NCI-H226 (cell line): ENCODE measurements at places on chromosomes 2 and 18.
A peak's percentile ranks its signal among the peaks of the same experiment; 100 is the strongest.

DNA sequence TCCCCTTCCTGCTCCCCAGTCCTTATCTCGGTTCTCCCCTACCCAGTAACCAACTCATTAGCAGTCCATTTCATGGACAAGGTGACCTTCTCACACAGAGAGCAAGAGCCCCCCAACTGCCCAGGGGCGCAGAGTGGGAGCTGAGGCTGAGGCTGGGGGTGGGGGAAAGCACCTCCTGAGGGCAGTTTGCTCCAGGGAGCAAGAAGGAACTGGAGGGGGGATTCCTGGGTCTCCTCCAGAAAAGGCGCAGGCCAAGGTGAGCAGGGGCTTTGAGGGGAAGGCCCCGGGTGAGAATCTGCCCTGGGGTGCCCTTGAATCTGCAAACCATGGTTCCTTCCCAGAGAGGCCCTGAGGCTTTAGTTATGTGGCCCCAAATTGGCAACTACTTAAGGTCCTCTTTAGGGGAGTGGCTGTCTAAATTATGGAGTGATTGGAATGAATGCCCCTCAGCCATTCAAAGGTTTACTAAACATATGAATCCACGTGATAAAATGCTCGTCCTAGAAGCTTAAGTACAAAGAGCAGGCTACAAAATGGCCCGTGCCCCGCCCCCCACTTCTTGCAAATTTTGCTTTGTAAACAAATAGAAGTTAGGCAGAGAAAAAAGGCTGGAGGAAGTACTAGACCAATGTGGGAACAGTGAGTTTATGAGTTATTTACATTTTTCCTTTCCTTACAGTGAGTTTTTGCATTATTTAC lies 123.5 kb upstream of the HS6ST1 start:
- DNase-seq, result no peak

DNA sequence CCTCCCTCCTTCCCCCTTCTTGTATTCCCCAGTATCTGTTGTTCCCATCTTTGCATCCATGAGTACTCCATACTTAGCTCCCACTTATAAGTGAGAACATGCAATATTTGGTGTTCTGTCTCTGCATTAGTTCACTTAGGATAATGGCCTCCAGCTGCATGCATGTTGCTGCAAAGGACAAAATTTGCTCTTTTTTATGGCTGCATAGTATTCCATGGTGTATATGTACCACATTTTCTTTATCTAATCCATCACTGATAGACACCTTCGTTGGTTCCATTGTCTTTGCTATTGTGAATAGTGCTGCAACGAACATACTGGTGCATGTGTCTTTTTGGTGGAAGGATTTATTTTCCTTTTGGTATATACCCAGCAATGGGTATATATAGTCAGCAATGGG lies 47.4 kb downstream of the VIT start:
- no peak for DNase-seq

DNA sequence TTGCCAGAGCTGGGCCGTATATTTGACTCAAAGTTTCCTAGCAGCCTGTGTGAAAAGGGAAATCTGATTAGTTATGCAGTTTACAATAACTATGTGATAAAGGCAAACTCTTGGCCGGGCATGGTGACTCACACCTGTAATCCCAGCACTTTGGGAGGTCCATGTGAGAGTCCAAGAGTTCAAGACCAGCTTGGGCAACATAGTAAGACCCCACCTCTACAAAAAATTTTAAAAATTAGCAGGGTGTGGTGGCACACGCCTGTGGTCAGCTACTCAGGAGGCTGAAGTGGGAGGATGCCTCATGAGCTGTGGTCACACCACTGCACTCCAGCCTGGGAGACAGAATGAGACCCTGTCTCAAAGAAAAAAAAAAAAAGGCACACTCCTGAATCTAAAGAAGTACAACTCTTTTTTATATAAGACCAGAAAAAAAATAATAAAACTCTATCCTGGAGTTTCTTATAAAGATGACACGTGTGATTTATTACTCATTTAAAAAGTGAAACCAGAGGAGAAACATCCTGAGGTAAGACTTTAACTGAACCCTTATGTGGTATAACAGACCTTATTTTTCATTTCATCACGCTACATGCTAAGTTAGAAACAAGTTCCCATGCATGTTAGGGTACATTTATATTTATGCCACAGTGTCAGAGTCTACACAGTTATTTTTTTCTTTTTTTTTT lies 32.6 kb upstream of the KCMF1 start:
- DNase-seq, result peak; percentile 59

- DNase-seq, result no peak
These were observed 194.2 kb downstream of the RIT2 start for GRCh38 chr18:42921226-42921737.

DNA sequence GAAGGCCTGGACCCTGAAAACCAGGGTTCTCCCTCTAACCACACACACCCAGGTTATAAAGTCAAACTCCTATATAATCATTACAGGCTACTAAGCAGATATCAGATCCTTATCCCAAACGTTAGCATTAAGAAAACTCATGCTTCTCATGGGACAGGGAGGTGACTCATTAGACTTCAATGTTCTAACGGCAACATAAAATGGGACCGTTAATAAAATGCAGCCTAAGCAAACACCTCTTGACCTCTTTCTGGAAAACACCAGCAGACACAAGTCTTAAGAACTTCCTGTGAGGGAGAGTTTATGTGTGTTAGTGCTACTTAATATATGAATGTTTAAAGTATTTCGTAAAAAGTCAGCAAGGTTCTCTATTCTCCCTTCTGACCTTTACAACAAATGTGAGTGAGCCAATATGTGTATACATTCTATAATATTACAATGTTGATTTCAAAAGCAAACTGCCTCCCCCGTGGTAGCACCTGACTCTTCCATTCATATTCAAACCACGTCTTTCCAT lies 31.7 kb downstream of the LPIN2 start:
- peak; percentile 39 for DNase-seq

DNA sequence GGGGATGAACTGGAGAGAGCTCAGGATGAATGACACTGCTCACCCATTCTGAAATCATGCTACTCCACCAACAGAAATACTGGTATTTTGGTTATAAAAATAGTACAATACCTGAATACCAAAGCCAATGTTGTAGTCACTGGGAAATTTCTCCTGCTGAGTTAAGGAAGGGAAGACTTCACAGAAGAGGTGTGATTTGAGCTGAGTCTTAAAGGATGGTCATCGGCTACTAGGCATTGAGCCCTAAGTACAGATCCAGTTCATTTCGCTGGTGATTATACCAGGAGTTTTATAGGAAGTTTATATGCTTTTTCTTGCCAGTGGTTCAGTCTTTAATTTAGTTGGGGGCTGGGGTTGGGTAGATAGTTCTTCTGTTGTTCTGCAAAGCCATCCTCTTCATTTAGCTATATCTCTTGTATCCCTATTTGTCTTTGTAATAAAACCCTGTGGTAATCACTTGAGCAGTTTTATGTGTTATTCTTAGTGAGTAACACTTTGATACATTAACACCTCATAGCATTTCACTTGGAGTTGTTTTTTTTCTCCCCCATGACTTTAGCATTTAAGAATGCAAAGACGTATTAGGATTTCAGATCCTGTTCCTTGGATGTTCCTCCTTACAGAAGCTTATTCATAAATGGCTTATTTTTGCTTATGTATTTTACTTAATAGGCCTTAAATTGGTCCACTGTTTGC lies 239.9 kb upstream of the FOSL2 start:
- peak; percentile 53 for DNase-seq

DNA sequence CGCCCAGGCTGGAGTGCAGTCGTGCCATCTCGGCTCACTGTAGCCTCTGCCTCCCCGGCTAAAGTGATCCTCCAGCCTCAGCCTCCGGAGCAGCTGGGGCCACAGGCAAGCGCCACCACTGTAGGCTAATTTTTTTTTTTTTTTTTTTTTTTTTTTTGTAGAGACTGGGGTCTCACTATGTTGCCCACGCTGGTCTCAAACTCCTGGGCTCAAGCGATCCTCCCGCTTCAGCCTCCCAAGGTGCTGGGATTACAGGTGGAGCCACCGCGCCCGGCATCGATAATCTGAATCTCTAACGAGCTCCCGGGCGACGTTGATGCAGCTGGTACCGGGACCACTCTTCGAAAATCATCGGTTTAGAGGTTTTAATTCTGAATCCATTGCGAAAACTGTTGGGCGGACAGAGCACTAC lies 520 bp upstream of the CYP20A1 start:
- DNase-seq, result no peak

DNA sequence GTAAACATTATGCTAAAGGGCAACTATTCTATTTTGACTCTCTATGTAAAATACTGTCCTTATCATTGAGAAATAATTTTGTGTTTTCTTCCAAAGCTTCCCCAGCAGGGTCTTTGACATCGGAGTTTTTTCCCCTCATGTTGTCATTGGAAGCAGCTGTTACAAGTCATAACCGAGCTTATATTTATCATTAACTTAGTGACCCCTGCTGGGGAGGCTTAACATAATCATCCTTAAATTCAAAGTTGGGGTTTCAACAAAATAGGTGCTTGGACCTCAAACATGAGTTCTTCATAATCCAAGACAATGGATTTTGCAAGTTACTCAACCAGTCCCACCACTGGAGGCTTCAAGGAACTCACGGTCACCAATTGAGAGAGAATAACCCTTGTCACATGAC lies 330.9 kb downstream of the DCC start:
- DNase-seq, result no peak

DNA sequence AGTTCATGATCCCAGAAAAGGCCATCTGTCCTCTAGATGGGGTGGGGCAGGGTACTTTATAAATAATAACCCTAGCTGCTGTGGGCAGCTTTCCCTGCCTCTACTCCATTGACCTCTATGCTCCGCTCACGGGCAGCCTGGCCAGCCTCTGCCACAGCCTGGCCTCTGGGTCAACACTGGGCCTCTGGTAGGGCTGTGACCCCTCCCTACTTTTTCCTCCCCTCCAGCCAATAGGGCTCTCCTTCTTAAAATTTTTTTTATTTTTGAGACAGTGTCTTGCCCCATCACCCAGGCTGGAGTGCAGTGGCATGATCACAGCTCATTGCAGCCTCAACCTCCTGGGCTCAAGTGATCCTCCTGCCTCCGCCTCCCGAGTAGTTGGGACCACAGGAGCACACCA lies 4.1 kb upstream of the GAREM2 start:
- no peak for DNase-seq

- DNase-seq, result no peak
These were observed 133.4 kb downstream of the ATAD2B start for GRCh38 chr2:23793476-23793875.

- no peak for DNase-seq
These were observed 13.9 kb upstream of the ATP6V1B1 start for GRCh38 chr2:70921839-70922234.

DNA sequence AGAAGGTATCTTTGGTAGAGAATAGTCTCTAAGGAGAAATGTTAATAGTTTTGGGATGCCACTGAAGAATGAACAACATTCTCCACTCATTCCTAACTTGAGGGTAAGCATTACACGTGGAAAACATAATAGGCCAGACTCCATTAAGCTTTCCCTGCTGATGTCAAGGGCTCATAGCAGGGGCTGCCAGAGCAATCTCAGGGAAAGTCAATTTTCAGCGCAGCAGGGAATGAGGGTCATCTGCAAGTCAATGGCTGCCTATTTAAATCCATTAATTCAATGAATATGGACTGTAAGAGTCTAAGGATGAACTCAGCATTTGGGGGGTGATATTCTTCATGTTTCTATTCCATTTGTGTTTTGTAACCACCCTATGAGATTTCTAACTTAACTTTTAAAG lies 144.2 kb upstream of the ARL4C start:
- no peak for DNase-seq

DNA sequence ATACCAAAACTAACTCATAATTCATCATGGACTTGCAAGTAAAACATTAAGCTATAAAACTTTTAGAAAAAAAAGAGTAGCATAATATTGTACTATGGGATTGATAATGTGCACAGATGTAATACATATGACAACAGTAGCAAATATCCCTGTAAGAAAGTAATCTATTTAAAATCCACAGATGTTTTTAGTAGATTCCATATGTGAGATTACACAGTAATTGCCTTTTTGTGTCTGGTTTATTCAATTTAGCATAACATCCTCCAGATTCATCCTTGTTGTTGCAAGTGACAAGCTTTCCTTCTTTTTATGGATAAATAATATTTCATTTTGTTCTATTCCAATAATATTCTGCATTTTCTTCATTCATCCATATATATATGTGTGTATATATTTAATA lies 278.2 kb upstream of the LRRTM4 start:
- no peak for DNase-seq

DNA sequence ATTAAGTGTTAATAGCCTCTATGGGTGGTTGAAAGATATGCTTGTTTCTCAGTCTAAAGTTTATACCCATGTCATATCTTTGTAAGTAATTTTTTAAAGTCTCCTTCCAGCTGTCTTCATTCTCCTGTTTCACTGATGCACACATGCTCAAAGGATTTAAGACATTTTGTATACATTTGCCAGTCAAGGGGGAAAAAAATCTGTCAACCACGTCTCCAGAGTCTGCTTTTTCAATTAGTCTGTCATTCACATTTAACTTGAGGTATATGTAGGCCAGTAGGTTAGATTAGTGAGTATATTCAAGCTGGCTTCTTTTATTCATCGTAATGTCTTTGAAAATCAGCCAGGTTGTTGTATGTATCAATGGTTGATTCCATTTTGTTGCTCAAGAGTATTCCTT lies 193.5 kb downstream of the MCFD2 start:
- no peak for DNase-seq

DNA sequence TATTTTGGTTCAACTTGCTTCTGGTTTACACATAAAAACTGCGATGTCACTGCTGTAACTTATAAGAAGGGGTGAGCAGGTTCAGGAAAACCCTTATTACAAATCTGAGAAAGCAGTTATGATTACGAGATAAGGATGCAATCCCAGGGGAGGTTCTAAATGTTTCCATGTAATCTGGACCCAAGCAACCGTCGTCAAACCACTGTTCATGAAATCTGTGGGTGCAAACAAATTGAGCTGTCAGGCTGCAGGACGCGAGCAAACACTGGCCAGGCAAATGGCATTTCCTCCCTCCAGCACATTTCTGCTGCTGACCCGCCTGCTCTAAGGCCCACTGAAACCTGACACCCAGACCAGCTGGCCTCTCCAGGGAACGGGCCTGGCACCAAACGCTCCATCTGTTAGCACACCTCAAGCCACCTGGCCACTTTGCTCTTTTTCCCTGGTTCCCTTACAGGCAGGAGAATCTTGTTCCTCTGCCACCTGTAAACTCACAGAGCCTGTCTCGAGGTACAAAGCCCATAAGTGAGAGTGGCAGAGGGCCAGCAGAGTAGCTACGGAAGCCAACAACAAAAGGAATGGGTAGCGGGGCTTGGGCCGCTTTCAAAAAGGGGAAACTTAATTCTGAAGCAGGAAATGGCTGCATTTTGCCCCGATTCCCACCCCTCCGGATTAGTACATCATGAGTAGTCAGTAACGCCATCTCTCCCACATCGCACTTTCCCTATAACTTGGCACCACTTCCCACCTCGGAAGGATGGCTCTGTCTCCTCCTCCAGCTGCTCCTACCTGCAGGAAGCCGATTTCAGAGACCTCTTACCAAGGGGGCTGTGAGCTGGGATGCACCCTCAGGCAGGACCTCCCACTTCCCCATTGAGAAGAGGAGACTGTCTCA lies 26.5 kb downstream of the CRACDL start:
- DNase-seq, result peak; percentile 94
